Bone marrow (tissue), 2 donors: ENCODE measurements at places on chromosomes 2 and 18.

- DNase-seq: no peak
Measured at GRCh38 chr2:117086943-117087250, 727.6 kb upstream of the DDX18 start.

GRCh38 chr2:174901075-174901474 lies 104.1 kb downstream of the CHN1 start:
- DNase-seq: no peak

DNA sequence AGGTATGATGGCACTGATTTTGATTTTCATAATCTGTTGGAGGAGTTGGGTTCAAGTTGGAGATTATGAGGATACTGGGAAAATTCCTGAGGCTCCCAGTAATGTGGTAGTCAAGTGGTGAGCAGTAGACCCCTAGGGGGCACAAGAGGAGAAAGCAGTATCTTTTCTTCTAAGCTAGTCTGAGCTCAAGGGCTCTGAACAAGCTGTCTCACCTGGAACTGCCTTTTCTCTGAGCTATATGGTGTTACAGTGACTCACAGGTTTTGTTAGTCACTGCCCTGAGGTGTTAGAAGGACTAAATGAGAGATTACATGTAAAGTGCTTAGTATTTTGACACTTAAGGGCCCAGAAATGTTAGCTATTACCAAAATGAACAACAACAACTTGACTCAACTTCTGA lies 42.2 kb downstream of the CD302 start:
- no peak for DNase-seq

DNA sequence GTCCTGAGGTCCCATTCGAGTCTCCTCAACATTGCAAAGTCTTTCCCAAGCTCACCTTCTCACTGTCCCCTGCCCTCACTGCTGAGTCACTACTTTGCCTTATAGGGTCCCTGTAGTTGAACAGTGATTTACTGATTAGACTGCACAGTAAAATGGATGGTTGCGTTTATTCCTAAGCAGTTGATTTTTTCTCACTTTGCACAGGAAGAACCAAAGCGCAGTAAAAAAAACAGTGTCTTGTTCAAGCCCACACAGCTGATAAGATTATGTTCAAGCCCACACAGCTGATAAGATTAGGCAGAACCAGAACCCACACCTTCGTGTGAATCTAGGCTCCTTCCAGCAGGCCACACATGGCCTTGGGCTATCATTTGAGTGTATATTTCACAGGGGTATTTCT lies 215.3 kb upstream of the COPS8 start:
- DNase-seq: no peak

DNA sequence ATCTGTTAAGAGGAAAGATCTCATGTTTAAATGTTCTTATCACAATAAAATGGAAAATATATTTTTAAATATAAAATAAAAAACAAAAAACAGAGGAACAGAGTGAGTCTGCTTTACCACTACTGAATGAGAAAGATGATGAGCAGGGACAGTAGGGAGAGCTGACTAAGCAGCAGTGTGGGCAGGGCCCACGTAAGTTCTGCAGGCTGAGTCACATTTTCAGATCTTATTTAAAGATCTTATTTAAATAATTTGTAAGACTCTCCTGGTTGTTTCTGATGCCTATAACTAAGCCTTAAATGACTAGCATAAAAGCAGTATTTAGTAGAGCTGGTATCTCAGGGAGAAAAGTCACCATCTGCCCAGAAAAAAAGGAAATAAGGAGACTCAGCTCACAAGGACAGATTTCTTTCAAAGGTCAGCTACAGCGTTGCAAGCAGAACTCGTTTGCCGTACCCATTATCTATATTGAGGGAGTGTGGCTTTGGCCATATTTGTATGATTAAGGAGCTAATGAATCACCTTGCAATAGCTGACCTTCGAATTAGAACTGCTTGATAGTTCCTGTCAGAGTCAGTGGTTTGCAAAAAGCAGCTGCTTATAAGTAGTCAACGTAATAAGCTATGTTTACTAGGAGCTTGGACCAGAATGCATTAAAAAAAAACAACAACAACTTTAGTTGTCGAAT lies 322.1 kb upstream of the CHAC2 start:
- DNase-seq: no peak

- no peak for DNase-seq
Measured at GRCh38 chr2:118048401-118048800, 34.5 kb upstream of the CCDC93 start.

- DNase-seq: no peak
Measured at GRCh38 chr2:240149943-240150784, 9.7 kb upstream of the OTOS start.

DNA sequence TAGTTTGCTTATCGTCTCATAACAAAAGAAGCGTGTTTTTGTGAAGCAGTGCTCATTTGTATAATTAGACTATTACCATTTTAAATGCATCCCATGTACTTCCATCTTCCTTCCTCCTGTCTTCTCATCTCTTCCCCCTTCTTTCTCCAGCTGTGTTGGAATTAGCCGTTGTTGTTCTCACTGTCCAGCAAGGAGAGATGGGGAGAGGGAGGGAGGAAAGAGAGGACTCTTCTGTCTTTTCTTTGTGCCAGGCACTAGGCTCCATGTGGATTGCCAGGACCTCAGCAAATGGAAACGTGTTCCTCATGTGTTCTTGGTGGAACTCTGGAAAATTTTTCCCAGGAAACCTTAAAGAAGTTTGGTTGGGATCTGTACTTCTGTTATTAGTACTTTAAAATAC lies 131.7 kb downstream of the PHLPP1 start:
- DNase-seq: no peak

DNA sequence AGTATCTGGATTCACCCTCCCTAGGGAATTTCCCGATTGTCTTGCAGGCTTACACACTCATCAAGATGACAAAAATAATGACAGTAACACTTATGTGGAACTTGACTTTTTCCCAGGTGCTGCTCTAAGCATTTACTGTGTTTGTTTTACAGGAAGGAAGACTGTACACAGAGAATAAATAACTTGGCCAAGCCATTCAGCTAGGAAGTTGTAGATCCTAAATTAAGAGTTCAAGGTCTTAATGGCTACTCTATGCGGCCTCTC lies 549 bp upstream of the DPP4 start:
- no peak for DNase-seq

DNA sequence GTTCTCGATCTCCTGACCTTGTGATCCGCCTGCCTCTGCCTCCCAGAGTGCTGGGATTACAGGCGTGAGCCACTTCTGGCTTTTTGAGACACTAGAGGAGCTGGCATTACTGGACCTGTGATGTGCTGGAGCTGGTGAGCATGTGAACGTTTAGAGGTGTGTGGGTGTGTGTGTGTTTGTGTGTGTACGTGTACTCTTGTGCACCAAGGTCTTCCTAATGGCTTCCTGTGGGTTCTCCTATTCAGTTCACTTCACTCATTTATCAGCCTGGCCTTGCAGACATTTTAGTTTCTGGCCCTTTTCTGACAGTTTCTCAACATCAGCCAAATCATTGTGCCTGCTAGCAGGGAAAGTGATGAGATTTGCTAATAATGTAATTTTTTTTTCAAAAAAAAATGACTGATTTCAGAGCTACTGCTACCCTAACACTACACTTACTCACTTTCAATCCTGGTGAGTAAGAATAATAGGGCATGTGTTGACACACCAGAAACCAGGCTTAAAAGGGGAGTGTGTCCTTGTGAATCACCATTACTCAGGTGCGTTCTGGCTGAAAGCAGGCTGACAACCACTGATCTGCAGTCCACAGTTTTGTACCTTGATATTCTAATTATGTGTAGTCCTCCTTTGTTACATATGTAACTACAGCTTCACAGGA lies 41.0 kb upstream of the ACTR3 start:
- DNase-seq: no peak

GRCh38 chr2:240926516-240927389 lies 20.6 kb downstream of the CROCC2 start:
- no peak for DNase-seq

DNA sequence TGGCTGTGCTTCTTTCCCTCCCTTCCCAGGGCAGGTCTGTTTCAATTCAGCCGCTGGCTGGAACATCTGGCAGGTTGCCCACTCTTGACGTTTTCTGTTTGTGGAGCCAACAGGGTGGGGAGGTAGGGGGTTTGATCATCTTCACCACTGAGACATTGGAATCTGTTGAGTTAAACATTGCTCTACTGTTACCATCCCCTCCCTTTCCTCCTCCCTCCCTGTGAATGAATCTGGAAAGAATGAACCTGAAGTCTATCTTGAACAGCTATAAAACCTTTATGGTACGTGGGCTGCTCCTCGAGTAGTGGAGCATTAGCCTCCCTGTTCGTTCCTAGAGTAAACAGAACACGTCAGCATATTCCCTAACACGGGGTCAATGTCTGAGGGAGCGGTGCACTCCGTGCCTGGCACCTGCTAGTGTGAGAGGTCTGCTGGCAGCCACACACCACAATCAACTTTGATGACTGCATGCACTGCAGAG lies 249.9 kb upstream of the RBBP8 start:
- DNase-seq: no peak

- DNase-seq: no peak
Measured at GRCh38 chr2:142044197-142044596, 86.6 kb downstream of the LRP1B start.

GRCh38 chr2:239801404-239802184 lies 223.5 kb downstream of the NDUFA10 start:
- no peak for DNase-seq

- no peak for DNase-seq
Measured at GRCh38 chr18:13700153-13700552, 26.2 kb downstream of the FAM210A start.

- no peak for DNase-seq
Measured at GRCh38 chr18:37525262-37525585, 40.4 kb downstream of the CELF4 start.

GRCh38 chr2:8169443-8169842 lies 512.4 kb upstream of the ID2 start:
- no peak for DNase-seq

DNA sequence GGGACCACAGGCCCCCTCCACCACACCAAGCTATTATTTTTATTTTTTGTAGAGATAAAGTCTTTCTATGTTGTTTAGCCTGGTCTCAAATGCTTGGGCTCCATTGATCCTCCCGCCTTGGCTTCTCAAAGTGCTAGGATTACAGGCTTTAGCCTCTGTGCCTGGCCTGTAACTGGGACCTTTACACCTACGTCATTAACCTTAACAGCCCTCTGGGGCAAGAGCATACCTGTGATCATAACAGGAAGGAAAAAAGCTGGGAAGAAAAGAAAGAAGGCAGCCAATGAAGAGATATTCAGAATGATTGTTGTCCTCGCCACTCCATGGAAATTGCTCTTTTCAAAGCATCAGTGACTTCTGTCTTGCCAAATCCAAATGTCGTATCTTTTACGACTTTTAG lies 338.2 kb downstream of the LRRTM1 start:
- DNase-seq: no peak

DNA sequence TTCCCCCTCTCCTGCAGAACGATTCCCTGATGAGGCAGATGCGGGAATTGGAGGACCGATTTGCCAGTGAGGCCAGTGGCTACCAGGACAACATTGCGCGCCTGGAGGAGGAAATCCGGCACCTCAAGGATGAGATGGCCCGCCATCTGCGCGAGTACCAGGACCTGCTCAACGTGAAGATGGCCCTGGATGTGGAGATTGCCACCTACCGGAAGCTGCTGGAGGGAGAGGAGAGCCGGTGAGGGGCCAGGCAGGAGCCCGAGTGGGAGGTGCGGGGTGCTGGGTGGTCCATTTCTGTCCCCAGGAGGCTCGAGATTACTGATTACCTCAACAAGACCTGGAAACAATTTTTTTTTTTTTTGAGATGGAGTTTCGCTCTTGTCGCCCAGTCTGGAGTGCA lies 3.1 kb downstream of the DES start:
- no peak for DNase-seq

GRCh38 chr2:221156062-221156734 lies 415.9 kb downstream of the EPHA4 start:
- DNase-seq: no peak

- no peak for DNase-seq
Measured at GRCh38 chr2:46294176-46294836, 2.9 kb upstream of the EPAS1 start.

DNA sequence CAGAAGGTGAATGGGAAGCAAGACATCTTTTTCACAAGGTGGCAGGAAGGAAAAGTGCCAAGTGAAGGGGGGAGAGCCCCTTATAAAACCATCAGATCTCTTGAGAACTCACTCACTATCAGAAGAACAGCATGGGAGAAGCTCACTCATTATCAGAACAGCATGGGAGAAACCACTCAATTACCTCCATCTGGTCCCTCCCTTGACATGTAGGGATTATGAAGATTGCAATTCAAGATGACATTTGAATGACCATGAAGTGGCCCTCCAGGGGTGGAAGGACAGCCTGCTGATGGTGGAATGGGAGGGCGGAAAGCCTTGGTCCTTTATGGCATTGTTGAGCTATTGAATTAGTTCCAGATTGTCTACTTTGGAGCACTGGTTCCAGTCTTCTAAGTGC lies 413.0 kb upstream of the MEX3C start:
- no peak for DNase-seq

GRCh38 chr2:169222665-169223064 lies 139.7 kb downstream of the LRP2 start:
- no peak for DNase-seq

DNA sequence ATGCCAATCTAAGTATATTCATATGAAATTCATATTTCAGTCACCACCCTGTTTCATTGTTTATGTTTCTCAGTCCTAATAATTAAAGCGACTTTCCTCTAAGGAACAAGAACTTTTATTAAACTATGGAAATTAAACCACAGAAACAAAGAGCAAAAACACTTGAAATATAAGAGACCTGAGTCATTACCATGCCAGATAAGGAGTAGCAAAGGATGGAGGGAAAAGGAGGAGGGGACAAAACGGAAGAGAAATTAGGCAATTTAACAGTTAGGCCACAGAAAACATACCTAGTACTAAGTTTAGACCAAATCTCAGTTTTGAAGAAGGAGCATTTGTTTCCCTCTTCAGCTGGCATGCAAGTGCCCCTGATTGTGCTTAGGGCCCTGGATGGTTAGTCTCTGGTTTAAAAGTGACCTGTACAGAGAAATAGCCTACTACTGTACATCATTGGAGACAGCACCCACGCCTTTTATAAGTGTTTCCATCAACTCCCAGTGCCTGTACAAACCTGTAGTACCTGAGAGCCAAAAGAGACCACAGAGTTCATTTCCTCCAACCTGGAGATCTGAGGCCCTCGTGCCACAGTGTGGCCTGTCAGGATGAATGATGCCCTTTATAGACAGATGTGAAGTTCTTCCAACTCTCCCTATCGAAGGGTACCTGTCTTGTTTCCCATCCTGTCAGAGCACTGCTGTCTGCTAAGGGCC lies 74.5 kb downstream of the SPATS2L start:
- no peak for DNase-seq

DNA sequence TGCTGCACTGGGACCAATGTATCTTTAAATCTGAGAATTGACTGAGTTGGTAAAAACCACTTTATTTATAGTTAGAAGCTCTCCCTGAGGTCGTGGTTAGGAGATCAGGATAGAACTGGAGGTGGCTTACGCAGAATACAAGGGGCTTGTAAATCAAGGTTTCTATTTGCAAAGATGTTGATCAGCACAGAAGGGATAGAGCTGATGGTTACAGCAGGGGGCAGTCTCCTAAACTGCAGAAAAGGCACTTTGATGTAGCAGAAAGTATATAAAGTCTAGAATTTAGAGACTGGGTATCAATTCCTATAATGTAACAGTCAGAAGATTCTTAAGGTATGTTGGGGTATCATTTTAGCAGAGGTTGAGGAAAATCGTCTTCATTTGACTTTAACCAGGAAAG lies 25.2 kb upstream of the ACVR1 start:
- DNase-seq: no peak

- no peak for DNase-seq
Measured at GRCh38 chr2:196167666-196168065, 3.7 kb downstream of the STK17B start.
